Muscle of leg (tissue), 16 donors: ENCODE measurements at places on chromosomes 4 and X. TPM values are rescaled to one million over a fixed set of nuclear protein-coding genes. Genes with fewer than 3 reads are reported as not detected.

Gene SEPSECS
- 10.8 TPM for total RNA-seq

Gene CXCL11
- total RNA-seq, result not detected

Gene FGB
- total RNA-seq, result 1.0 TPM

Gene ABHD18
- 13.0 TPM for total RNA-seq

Gene UCP1
- total RNA-seq, result not detected

Gene IL9R
- total RNA-seq, result not detected

Gene ARHGAP6
- total RNA-seq, result 7.8 TPM

- peaks cover 8% of the 10 kb centered on the region for H3K27me3 ChIP-seq
- H3K4me3 ChIP-seq, result no peak overlapping the region
- no peaks in the 10 kb centered on the region for H3K36me3 ChIP-seq
- no peak for DNase-seq
- peak overlapping the region; percentile 13 for H3K27ac ChIP-seq
- H3K4me1 ChIP-seq, result peaks cover 2% of the 10 kb centered on the region
Observed at GRCh38 chr4:1154126-1154522, 18.3 kb downstream of the SPON2 start.

DNA sequence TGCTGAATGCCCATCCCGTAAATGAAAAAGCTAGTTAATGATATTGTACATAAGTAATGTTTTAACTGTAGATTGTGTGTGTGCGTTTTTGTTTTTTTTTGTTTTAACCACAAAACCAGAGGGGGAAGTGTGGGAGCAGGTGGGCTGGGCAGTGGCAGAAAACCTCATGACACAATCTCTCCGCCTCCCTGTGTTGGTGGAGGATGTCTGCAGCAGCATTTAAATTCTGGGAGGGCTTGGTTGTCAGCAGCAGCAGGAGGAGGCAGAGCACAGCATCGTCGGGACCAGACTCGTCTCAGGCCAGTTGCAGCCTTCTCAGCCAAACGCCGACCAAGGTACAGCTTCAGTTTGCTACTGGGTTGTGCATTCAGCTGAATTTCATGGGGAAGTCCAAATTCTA, at the start of gene SPP1:
Gene SPP1 (plus strand): TSS at position 249 of the 400 bp plus-strand sequence. CDS start 1,182 bp downstream, outside the sequence.
- DNase-seq, result peak; percentile 57
- no peaks in the 10 kb centered on the region for H3K36me3 ChIP-seq
- no peak within 1 kb of the TSS for H3K27ac ChIP-seq
- H3K4me3 ChIP-seq, result no peak within 1 kb of the TSS

GRCh38 chr4:150974252-150974640, 40.8 kb downstream of the LRBA start:
- no peaks in the 10 kb centered on the region for H3K4me1 ChIP-seq
- H3K4me3 ChIP-seq, result no peak overlapping the region
- DNase-seq, result no peak
- H3K27me3 ChIP-seq, result no peaks in the 10 kb centered on the region
- H3K36me3 ChIP-seq, result no peaks in the 10 kb centered on the region

- no peaks in the 10 kb centered on the region for H3K4me1 ChIP-seq
- H3K27me3 ChIP-seq, result no peaks in the 10 kb centered on the region
- no peak for DNase-seq
- no peak overlapping the region for H3K4me3 ChIP-seq
Observed at GRCh38 chr4:159006202-159006601, 96.7 kb upstream of the RAPGEF2 start.

DNA sequence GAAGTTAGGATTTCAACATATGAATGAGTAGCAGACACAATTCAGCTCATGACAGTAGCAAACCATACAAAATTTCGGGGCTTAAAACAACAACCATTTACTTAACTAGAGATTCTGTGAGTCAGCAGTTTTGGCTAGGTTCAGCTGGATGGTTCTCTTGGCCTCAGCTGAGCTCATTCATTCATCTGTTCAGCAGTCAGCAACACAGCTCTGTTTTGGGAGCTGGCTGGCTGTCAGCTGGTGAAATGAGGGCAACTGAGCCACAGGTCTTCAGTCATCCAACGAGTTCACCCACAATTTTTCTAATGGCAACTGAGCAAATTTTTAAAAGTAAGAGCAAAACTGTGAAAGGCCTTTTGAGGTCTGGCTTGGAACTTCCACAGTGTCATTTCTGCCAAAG, 2005.1 kb upstream of the AGA start:
- no peak overlapping the region for H3K4me3 ChIP-seq
- no peak for DNase-seq
- no peaks in the 10 kb centered on the region for H3K27me3 ChIP-seq
- H3K36me3 ChIP-seq, result no peaks in the 10 kb centered on the region

DNA sequence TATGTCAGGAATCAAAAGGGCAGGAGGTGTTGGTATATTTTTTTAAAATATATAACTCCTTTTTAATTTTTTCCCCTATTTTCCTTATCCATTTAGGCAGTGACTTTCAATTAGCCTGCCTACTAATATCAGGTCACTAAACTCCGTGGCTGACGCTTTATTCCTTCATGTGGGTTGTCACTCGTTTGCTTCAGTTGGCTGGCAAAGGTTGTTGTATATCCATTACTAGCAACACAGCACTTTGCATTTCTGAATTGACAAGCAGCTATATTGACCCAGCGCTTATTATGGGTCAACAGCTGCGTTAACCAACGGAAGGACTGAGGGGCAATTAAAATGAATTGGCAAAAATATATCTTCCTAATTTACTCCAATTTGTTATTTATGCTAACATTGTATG, 87.7 kb downstream of the ARX start:
- H3K27ac ChIP-seq, result no peak overlapping the region
- H3K4me1 ChIP-seq, result no peaks in the 10 kb centered on the region
- no peak for DNase-seq
- H3K36me3 ChIP-seq, result no peaks in the 10 kb centered on the region
- H3K4me3 ChIP-seq, result no peak overlapping the region

DNA sequence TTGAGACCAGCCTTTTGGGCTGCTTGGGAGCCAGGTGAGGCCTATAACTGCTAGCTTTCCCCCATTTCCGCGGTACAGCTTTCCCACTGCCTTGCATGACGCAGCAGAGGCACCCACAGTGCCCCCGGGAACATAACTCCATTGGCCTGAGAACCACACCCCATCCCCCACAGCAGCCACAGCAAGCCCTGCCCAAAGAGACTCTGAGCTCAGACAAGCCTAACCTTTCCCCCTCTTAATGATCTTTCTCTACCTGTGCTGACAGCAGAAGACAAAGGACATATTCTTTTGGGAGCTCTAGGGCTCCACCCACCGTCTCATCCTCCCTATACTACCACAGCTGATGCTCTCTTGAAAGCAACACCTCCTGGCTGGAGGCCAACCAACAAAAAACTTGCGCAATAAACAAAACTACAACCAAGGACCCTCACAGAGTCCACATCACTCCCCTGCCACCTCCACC, 114.8 kb downstream of the FANCB start:
- no peak overlapping the region for H3K4me3 ChIP-seq
- H3K36me3 ChIP-seq, result no peaks in the 10 kb centered on the region
- H3K27me3 ChIP-seq, result peaks cover 5% of the 10 kb centered on the region
- no peak for DNase-seq
- no peak overlapping the region for H3K27ac ChIP-seq

DNA sequence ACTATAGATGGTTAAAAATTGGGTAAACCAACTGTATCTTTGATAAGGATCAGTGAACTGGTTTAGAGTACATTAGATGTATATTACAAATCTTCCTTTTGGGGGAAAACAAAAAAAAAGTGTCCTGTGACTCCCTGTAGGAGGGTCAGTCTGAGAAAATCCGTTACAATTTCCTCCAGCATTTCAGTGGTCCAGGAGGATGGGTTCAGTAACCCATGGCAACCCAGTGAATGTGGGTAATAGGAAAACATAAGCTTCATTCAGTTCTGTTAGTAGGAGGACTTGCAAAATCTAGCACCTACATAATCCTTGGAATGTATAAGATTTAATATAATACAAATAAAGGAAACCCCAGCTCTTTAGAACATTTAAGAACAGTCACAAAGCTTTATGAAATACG, 16.2 kb downstream of the STOX2 start:
- no peak overlapping the region for H3K4me3 ChIP-seq
- DNase-seq, result no peak
- H3K27me3 ChIP-seq, result no peaks in the 10 kb centered on the region
- no peak overlapping the region for H3K27ac ChIP-seq
- no peaks in the 10 kb centered on the region for H3K36me3 ChIP-seq

- no peaks in the 10 kb centered on the region for H3K4me1 ChIP-seq
- H3K27me3 ChIP-seq, result no peaks in the 10 kb centered on the region
- H3K36me3 ChIP-seq, result no peaks in the 10 kb centered on the region
- no peak overlapping the region for H3K4me3 ChIP-seq
- no peak for DNase-seq
- no peak overlapping the region for H3K27ac ChIP-seq
Observed at GRCh38 chr4:111046811-111047210, 423.9 kb upstream of the PITX2 start.

DNA sequence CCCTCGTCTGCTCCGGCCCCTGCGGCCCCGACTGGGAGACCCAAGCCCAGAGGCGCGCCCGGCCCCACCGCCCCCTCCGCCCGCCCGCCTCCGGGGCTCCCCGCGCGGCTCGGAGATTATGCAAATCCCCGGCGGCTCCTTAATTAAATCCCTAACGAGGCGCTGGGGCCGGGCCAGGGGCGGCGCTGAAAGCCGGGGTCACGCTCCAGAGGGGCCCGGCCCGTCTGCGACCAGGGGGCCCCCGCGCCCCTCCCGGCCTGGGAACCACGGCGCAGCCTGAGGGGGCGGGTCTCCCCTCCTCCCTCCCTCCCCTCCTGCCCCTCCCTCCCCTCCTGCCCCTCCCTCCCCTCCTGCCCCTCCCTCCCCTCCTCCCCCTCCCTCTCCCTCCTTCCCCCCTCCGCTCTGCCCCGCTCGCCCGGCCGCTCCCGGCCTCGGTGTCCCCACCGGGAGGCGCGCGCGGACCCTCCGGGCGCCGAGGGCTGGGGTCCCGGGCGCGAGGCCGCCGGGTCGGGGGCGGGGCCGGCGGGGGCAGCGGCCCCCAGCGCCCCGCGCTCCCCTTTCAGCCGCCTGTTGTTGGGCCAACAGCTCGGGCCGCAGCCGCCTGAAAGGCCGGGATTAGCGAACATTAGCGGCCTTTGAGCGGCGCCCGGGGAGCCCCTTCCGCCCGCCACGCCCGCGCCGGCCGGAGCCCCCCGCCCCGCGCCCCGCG, 25.9 kb upstream of the FGFR3 start:
- H3K4me3 ChIP-seq, result no peak overlapping the region
- peaks cover 33% of the 10 kb centered on the region for H3K4me1 ChIP-seq
- peaks cover 45% of the 10 kb centered on the region for H3K27me3 ChIP-seq

DNA sequence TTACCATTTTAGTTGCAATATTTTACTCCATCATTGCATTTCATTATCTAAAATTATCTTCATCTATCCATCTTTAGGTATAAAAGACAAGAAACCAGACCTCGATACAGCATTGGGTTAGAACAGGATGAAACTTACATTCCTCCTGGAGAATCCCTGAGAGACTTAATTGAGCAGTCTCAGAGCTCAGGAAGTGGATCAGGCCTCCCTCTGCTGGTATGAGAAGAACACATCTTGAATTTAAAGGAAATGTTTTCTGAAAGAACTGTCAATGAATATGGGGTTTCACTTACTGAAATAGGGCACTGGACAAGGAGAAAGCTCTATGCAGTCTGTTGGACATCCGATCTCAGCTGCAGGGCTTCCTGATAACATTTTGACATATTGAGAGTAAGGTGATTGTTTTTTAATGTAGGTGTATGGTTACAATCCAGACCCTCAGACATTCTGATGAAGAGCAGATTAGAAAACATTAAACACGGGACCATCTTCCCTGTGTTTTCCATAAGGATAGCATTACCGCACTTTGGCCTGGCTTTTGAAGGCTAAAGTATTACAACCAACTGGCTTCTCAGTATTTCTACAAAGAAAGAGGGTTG, 367.2 kb downstream of the BMPR1B start:
- no peak overlapping the region for H3K27ac ChIP-seq
- no peak overlapping the region for H3K4me3 ChIP-seq
- H3K36me3 ChIP-seq, result no peaks in the 10 kb centered on the region
- H3K4me1 ChIP-seq, result peaks cover 2% of the 10 kb centered on the region
- no peaks in the 10 kb centered on the region for H3K27me3 ChIP-seq

- H3K4me3 ChIP-seq, result no peak overlapping the region
- H3K27ac ChIP-seq, result no peak overlapping the region
- no peaks in the 10 kb centered on the region for H3K27me3 ChIP-seq
- no peaks in the 10 kb centered on the region for H3K4me1 ChIP-seq
- no peak for DNase-seq
Observed at GRCh38 chrX:2404776-2405175, 96.0 kb downstream of the DHRSX start.

DNA sequence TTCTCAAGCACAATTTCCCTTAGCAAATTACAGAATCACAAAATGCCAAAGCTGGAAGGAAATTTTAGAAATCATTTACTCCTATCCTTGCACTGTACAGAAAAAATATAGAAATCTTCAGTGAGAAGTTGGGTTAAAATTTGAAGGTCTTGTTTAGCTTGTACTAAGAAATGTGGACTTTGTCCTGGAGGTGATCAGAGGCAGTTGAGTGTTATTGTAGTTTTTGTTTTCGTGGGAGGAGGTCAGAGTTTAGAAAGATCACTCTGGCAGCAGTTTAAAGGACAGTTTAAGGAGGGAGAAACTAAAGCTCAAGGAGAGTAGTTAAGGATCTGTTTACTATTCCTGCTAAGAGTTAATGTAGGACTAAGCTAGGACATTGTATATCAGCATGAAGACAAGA, 54.4 kb upstream of the CXorf51B start:
- no peaks in the 10 kb centered on the region for H3K27me3 ChIP-seq
- H3K4me1 ChIP-seq, result no peaks in the 10 kb centered on the region
- H3K4me3 ChIP-seq, result no peak overlapping the region
- no peak overlapping the region for H3K27ac ChIP-seq
- DNase-seq, result no peak

DNA sequence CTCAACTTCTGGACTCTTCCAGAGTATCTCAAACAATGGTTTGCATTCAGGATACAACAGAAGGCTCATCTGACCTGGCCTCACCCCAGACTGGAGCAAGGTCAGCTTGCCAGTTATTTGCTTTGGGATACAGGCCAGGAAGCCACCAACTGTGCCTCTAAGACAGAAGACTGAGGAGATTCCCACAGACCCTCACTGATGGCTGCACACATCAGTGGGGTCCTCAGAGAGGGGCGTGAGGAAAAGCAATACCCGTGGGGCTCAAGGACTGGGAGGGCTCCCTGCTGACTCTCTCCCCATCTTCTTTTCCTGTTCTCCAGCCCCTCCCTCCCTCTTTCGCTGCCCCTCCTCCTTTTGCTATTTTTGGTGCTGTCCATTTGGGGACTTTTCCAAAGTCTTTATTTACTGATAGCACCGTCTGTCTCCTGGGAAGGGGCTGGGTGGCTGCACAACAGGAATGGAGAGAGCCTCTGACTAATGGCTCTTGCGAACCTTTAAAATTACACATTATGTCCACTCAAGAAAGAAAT, 23.2 kb downstream of the RELL1 start:
- peak; percentile 59 for DNase-seq
- no peak overlapping the region for H3K4me3 ChIP-seq
- H3K4me1 ChIP-seq, result peaks cover 47% of the 10 kb centered on the region
- peak overlapping the region; percentile 86 for H3K27ac ChIP-seq
- no peaks in the 10 kb centered on the region for H3K27me3 ChIP-seq
